ENCODE measurements at places on chromosomes 12 and 14.

DNA sequence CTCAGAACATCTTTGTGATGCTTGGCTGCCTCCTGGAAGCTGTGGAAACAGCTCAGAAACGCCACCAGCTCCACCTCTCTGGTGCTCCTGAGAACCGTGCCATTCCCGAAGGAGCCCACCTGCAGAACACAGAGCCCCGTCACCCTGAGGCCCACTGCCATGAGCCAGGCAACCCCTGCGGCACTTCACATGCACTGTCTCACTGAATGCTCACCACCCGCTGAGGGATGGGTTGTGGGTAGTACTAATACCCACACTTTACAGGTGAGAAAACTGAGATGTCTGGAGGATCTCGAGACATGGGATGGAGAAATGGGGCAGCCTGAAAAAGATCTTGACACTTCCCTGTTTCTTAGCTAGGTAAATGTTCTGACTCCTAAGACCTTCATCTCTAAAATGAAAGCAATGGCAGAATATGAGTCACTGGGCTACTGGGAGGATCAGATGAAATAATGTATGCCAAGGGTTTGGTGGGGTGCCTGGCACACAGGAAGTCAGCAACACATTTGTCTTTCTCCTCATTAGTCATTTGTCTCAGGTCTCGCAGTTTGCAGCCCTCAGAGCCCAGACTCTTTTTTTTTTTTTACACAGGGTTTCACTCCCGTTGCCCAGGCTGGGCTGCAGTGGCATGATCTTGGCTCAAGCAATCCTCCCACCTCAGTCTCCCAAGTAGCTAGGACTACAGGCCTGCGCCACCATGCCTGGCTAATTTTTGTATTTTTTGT is 5.3 kb downstream of the OASL start:
- peak; percentile 76 for DNase-seq

DNA sequence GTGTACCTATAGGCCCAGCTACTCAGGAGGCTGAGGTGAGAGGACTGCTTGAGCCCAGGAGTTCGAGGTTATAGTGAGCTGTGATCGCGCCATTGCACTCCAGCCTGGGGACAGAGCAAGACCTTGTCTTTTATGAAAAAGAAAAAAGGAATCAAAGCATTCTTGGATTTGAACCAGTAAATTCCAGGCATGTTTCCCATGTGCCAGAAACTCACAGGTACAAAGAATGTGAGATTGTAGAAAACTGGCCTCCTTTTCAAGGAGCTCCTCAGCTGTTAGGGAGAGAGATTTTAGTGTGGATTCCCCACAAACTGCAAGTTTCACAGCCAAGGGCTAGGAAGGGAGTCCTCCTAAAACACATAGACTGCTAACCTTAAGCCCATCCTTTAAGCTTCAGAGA is 95.0 kb downstream of the FOXN4 start:
- no peak for DNase-seq

GRCh38 chr14:103881268-103882201 is 34.2 kb upstream of the PPP1R13B start:
- DNase-seq: no peak

DNA sequence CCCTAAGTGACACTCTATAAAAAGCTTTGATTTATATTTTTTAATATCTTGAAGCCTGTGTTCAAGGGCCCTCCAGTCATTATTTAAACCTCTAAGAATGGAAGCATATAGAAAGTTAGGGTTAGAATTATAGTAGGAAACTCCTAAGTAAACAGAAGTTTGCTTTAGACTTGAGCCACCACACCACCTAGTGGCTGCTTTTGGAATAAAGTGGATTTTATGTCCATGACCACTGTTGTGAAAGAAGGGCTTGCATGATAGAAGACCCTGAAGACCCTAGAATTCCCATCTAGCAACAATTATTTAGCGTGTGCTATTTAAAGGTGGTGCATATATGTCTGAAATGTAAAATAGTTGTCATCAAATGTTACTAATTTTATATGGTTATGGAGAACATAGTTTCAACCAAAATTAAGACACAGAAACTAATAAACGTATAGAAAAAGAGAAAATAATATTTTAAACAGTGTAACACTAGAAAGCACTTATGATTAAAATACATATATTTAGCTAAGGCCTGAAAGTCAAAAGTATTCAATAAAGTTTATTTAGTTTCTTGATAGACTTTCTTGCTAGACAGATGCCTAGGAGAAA is 21.3 kb downstream of the LRRIQ1 start:
- no peak for DNase-seq

GRCh38 chr14:91374287-91374878 is 43.2 kb downstream of the CCDC88C start:
- DNase-seq: no peak

DNA sequence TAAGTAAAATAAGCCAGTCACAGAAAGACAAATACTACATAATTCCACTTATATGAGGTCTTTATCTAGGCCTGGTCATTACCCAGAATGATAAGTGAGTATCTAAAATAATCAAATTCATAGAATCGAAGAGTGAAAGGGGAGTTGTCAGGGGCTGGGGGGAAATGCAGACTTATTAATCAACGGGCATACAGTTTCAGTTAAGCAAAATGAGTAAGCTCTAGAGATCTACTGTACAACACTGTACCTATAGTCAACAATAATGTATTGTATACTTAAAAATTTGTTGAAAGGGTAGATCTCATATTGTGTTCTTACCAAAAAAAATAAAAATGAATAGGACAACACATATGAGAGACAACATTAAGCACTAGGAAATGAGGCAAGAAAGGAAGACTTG is 13.3 kb downstream of the BTBD7 start:
- no peak for DNase-seq

GRCh38 chr12:57431654-57432188 is 878 bp upstream of the R3HDM2 start:
- DNase-seq: no peak

- DNase-seq: peak; percentile 92
Observed at GRCh38 chr12:7129872-7130691, at the start of gene CLSTN3. Gene CLSTN3 (plus strand): TSS chr12:7130371. CDS start chr12:7130649, 278 bp downstream.

DNA sequence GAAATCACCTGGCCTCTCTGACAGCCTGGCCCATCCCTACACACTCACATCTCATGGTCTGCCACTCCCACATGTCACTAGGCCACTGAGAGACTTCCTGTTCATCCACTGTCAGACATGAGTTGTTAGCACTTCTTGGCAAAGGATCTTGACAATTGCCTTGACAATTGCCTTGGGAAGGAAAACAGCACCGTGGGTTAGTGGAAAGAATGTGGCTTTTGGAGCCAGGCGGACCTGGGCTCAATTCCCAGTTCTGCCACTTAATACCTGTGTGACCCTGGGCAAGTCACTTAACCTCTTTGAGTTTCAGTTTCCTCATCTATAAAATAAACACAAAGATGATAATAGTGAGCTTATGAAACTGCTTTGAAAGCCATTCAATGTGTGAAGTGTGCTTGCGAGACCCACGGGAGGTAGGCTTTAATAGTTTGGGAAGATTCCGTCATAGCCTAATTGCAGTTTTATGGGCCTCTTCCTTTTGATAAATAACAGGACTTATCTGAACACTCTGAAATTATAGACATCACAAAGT is 250.4 kb downstream of the C12orf75 start:
- no peak for DNase-seq

DNA sequence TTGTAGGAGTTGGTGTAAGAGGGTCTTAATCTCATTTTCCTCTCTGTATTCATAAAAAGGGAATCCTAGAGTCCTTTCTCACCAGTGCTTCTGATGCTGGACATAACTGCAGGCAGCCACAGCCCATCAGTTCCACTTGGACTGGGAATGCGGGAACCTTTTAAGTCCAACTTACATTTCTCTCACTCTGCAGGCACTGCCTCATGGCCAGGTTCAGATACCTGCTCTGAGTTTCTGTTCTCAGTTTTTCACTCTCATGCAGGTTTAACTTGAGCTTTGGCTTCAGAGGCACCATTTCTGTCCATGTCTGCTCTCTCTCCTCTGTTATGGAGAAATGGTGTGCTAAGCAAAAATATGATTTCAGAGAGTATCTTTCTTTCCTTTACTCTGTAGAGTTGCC is 4.2 kb downstream of the ACVR1B start:
- DNase-seq: no peak

- no peak for DNase-seq
Observed at GRCh38 chr14:65211341-65211987, 109.1 kb upstream of the MAX start.

DNA sequence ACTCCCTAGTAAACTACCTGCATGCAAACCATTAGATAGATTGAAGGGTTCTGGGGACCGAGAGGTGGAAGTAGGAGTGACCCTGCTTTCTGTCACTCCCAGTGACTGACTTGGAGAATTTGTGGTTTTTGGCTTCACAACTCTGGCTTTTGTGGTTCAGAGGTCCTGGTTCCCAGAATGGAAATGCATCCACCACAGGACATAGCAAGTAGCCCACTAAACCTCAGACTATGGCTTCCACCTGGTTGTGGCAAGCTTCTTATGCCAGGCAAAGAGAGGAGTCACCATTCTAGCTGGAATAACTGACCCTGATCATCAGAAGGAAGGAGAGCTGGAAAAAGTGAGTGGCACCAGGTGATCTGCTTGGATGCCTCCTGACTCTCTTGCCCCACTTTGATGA is 162.4 kb upstream of the TMEM260 start:
- DNase-seq: no peak

DNA sequence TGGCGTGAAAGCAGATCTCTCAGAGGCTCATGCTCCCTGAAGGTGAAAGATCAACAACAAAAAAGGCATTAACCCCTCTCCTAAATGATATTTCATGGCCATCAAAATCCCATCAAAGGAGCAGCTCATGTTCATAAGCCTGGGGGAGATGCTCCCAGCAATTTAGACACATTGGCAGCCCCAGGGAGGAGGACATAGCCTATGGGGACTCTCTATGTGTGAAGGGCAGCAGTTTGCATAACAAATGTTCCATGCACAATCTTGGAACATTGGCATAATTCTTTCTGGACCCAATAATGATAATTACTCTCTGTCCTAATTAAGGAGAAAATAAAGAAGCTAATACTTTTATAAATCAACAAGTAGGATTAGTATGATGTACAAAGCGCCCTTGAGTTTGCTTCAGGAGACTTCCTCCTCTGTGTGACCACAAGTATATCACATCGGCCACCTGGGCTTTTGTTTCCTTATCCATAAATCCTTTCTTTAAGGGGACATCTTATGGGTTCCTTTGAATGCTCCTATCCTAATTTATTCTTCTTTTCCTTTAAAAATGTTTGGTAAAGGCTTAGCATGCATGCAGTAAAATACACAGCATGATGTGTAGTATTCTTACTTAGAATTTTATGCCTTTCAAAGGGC is 161.9 kb upstream of the PLEKHG7 start:
- no peak for DNase-seq

- DNase-seq: no peak
Observed at GRCh38 chr12:1348606-1349005, 245.8 kb downstream of the FBXL14 start.

- DNase-seq: no peak
Observed at GRCh38 chr12:29991924-29992323, 208.2 kb upstream of the TMTC1 start.

GRCh38 chr14:92241966-92242595 is 80.9 kb upstream of the SLC24A4 start:
- no peak for DNase-seq

DNA sequence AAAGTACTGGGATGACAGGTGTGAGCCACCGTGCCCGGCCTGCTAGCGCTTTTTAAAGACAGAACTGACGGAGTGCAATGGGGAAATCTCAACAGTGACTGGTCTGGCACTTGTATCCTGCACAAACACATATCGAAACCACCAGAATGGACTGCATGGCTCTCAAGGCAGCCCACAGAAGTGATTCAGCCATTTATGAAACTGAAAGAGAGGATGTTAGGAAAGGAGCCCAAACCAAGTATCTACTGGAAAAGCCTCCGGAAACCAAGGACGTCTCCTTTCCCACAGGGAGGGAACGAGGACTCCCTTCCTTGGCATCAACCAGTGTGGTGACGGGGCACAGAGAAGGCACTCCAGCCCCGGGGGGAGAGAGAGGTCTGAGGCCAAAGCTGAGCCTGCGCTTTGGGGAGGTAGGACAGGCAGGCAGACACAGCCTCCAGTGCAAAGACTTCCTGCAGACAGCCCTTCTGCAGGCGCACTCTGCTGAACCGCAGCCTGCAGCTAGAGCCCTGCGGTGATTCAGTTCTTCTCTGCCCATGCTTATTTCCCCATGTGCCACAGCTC is 16.5 kb downstream of the SLC15A4 start:
- no peak for DNase-seq

- DNase-seq: no peak
Observed at GRCh38 chr14:34013721-34014060, 62.8 kb upstream of the EGLN3 start.

- DNase-seq: no peak
Observed at GRCh38 chr14:21229821-21230220, 39.4 kb downstream of the HNRNPC start.

GRCh38 chr12:51942056-51942455 is 9.4 kb upstream of the ACVR1B start:
- DNase-seq: peak; percentile 26

DNA sequence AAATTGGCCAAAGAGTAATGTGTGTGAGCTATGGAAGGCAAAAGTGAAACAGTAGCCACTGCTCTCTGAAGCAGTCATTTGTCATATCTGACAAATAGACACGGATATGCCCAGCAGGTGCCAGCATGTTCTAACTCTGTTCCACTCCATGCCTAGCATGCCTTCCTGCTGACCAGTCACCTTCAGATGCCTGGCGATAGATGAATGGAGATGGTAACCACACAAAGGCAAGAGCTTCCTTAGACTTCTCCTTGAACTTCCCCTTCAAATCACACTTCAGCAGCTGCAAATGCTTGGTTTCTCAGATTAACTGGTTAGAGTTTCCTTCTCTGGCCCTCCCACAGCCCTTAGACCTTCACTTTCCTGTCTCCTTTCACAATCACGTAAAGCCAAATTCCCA is 429.9 kb downstream of the DAD1 start:
- DNase-seq: no peak

DNA sequence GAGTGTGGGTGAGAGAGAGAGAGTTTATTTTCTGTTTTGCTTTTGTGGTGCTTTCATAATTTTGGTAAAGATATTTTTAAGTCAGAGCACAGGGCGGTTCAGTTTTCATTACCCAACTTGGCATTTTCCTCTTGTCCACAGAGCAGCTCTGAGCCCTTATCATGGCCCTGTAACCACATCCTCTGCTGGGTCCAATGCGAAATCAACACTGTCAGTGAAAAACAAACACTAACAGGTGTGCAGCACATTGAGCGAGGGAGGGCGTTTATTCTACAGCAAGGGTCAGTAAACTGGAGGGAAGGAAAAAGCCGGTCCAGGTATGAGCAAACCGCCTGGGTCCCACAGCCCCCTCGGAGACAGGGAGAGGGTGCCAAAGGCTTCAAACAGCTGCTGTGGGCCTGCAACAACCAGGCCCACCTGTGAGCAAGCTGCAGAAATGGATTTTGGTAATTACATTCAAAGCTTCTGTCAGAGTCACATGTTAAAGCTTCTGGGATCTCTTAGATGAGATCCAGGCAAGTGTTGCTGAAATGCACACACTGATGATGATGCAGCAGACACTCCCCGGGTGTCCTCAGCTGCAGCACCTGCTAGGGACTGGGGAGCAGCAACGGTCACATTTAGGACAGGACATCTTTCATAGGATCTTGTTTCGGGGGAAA is 132.7 kb upstream of the DYRK2 start:
- no peak for DNase-seq

- no peak for DNase-seq
Observed at GRCh38 chr14:29576927-29577326, 350.7 kb downstream of the PRKD1 start.
